ENCODE measurements at places on chromosomes 11 and 22.
A peak's percentile ranks its signal among the peaks of the same experiment; 100 is the strongest.

- DNase-seq, result no peak
Measured at GRCh38 chr11:97751405-97751804, 1269.3 kb upstream of the CNTN5 start.

- DNase-seq, result no peak
Measured at GRCh38 chr11:13777341-13777985, 109.0 kb downstream of the FAR1 start.

- no peak for DNase-seq
Measured at GRCh38 chr11:37203006-37203405, 605.0 kb upstream of the RAG2 start.

GRCh38 chr11:112506852-112507251 lies 246.2 kb upstream of the PLET1 start:
- DNase-seq, result no peak

- DNase-seq, result peak; percentile 74
Measured at GRCh38 chr11:65426839-65427690, 4.5 kb downstream of the NEAT1 start.

DNA sequence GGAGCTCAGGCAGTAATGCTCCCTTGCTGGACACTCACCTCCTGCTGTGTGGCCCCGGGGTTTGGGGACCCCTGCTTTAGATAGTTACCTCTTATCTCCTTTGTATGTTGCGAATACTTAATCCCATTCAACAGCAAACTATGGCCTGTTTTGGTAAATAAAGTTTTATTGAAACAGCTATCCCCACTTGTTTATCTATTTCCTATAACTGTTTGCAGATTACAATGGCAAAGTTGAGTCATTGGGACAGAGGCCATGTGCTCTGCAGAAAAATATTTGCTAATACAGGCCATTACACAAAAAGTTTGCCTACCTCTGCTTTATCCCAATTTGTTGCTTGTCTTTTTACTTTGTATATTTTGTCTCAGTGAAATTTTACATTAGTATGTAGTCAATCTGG lies 68.4 kb downstream of the CACNA1I start:
- no peak for DNase-seq

DNA sequence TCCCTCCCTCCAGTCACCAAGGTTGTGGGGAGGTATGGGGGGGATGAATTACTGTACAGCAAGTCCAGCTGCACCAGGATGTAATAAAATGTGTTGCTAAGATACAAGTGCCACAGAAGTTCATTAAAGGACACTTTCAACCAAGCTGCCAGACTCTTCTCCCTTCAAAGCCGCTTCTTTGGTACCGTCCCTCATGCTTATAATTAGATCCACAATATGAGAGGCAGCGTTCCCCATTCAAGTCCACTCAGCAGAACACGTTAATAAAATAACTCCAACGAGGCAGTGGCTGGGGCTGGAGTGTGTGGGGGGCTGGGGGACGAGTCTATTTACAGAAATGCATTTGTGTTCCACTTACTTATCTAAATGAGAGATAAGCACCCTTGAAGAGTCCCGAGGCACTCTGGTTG lies 14.7 kb downstream of the PHF21B start:
- no peak for DNase-seq

GRCh38 chr11:126063507-126063852 lies 814 bp upstream of the CDON start:
- no peak for DNase-seq

DNA sequence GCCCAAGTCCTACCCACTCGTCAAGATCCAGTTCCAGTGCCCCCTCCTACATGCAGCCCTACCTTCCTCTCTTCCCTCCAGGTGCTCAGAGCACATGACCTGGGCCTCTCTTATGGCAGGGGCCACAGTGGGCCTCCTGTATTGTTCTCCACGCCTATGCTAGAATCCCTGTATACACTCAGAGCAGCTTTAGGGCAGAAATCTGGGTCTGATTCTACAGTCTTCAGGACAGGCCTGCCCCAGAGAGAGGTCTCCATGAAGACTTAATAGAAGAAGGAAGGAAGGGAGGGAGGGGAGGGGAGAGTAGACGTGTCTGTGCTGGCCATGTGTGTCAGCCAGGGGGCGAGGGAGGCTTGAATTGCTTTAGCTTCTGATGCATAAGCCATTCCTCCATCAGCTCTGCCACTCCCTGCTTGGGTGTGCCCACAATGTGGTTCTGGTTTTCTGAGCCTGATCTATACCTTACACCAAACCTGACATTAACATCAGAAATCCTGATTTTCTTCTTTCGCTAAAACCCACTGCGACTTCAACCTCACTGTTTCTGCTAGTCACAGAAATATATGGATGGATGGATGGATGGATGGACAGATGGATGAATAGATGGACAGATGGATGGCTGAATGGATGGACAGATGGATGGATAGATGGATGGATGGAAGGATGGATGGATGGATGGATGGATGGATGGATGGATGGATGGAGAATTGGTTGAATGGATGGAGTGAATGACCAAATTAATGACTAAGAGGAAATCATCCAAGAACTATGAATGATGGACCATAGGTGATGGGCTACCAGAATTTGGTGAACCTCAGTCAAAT lies 56.6 kb upstream of the PRDM11 start:
- DNase-seq, result peak; percentile 61

- DNase-seq, result no peak
Measured at GRCh38 chr11:58742140-58742539, 10.4 kb upstream of the GLYAT start.

GRCh38 chr11:45180848-45181192 lies 34.4 kb downstream of the PRDM11 start:
- peak; percentile 76 for DNase-seq

GRCh38 chr22:42617155-42617983 lies 2.7 kb upstream of the POLDIP3 start:
- DNase-seq, result no peak

- DNase-seq, result no peak
Measured at GRCh38 chr11:46718155-46719019, 626 bp upstream of the F2 start.
